ENCODE measurements at places on chromosomes 11 and 22.

- DNase-seq: peak; percentile 78
Observed at GRCh38 chr11:78000193-78000592, 5.7 kb upstream of the INTS4 start.

DNA sequence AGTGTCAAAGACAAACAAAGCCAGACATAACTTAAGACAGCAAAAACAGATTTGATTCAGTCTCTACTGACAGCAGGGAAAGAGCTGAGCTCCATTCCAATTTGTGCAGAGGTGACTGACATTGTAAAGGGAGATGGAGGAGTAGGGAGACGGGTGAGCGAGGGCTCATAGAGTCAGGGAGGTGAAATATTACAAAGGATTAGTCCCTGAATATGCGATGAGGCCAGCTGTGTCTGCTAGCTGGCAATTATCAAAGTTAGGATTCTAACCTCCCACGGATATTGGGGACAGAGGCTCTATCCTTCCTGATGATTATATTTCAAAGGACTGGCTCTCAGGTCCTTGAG lies 8.3 kb downstream of the PLAAT2 start:
- no peak for DNase-seq

DNA sequence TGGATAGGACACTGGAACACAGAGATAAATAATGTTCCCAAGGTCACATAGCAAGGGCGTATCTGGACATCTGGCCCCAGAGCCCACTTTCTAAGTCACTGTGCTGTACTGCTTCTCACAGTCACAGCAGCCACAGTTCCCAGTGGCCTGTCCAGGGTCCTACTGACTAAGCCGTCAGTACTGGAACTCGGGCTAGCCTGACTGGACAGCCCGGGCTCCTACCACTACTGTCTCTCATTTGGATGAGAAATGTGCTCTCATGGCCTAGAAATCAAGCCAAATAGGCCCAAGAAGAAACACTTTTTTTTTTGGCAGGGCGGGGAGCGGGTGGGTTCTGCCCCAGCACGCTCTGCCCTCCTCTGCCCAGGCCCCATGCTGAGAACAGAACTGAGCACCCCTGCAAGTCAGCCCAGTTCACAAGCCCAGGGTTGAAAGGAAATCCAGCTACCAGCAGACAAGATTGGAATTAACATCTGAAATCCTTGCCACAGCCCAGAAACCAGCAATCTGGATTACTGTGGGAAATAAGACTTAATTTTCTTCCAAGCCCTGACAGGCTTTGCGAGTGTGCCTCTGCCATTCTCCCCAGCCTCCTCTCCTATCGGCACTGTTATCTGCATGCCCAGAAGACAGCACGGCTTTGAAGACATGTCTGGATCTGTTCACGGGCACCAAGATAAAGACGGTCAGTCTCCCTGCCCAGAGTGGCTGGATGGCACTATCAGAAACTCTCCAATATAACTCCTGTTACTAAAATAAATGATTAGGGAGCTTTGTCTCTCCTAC lies 182.9 kb upstream of the NCAM1 start:
- no peak for DNase-seq

DNA sequence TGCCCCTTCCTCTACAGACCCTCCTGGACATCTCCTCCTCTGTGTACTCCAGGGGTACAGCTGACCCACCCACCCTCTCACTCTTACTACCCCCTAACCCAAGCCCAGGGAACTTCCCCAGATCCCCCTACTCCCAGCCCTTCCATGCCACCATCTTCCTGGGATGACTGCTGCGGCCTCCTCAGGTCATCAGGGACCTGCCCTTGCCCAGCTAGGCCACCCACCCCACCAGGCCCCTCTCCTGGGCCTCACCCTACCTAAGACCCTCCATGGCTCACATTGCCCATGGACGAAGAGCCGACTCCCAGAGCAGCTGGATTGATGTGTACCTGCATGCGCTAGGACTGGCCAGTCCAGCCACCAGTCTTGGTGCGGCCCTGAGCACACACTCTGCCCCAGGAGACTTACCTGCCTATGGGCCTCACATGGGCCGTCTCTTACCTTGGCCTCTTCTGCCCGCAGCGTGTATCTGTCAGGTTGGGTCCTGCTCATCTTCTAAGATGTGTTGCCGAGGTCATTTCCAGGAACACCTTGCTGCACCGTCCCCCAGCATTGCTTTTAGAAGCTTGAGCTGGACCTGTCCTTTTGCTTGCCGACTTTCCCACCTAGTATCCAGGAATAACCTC lies 2.0 kb upstream of the CLDN5 start:
- DNase-seq: no peak

DNA sequence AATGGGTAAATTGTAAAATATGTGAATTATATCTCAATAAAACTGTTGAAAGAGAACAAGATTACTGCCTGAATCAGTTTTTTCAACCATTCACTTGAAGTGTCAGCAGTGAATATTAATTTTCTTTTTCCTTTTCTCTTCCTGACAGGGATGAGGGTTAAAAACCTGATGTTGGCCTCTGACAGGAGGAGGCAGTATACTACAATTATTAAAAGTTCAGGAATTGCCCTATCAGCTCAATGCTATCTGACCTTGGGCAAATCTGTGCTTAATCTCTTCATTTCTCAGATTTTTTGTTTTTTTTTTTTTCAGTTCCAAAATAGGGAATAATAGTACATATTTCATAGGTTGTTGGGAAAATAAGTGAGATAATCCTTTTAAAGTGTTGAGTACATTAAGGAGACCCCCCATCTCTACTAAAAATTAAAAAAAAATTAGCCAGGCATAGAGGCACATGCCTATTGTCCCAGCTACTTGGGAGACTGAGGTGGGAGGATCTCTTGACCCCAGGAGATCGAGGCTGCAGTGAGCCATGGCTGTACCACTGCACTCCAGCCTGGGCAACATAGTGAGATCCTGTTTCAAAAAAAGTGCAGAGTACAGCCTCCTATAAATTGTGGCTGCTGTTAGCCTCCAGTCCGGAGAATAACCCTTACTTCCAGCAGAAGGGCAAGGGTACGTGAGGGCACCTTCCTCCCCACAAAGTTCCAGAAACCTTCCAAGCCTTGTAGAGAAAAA lies 48.8 kb downstream of the TRIM44 start:
- DNase-seq: no peak

Measured in NCI-H2171 (cell line).